CD14-positive monocyte (primary cell): ENCODE measurements at places on chromosomes 13 and 19.

GRCh38 chr13:45861322-45861721 lies 9.8 kb upstream of the SIAH3 start:
- no peak for DNase-seq

- DNase-seq = no peak
Observed at GRCh38 chr19:57706346-57706745, 2.7 kb downstream of the ZNF154 start.

DNA sequence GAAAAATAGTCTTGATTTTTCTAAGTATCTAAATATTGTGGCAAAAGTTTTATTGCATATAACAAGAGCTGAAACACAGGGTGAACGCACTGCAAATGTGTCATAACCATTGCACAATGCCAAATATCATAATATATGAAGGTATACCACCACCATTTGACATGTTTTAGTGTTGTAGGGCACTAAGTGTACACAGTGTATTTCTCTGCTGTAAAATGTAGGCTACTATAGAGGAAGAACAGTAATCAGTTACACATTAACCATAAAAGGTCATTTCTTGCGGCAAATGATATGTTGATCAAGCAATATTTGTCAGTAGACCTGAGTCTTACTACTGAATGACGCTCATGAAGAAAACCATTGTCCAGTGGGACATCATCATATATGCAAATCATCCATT lies 18.3 kb upstream of the KLF5 start:
- no peak for DNase-seq

DNA sequence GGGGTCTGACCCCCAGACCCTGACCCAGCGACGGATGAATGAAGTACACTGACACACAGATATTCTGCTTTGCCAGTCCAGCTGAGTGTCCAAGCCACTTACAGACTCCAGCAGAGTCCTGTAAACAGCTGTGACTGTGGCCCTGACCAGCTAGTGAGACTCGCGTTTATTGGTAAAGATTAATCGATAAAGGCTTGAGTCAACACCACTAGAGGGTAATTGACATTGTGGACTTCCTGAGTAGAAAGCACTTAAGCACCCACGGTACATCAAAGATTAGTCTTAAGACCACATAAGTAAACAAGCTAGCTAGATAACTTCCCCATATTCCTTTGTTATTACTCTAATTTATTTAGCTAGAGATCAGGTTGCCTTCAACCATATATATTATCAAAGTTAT lies 146.0 kb downstream of the OXGR1 start:
- no peak for DNase-seq

DNA sequence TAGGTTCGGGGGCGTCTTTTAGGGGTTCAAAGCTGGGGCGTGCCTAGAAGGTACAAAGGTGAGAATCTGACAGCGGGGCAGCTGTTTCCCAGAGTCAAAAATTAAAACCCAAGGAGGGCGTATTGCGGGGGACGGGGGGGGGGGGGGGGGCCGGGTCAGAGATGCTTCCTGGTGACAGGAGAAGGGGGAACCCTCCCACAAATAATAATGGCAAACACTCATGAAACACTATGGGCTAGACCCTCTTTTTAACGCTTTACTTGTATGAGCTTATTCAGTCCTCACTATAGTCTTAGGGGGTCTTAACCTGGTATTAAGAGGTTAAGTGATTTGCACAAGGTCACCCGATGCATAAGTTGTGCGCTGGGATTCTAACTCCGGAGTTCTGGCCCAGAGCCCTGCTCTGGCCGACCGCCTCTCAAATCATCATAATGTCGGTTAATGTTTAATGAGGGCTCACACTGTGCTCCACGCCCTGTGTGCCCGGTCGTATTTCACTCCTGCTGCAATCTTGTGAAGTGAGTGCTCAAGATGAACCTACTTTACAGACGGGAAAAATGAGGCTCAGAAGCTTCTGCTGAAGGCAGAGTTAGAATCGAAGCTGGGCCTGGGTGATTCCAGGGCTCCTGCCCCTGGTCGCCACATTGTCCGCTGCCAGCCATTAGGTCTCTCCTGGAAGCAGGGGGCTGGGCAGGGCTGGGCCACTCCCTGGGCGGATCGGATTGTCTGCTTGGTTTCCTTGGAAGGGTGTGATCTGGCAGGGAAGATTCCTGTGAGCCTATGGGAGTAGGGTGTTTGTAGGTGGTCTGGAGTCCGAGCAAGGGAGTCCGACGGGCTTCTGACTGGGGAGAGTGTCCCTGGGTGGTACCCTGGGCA lies 964 bp downstream of the PAK4 start:
- no peak for DNase-seq
